Cardiac septum (tissue), 1 donor: ENCODE measurements at places on chromosomes 4 and X. TPM values are rescaled to one million over a fixed set of nuclear protein-coding genes. Genes with fewer than 3 reads are reported as not detected.

Gene MAGIX
- total RNA-seq = 3.4 TPM

Gene HNRNPDL
- total RNA-seq = 154 TPM

Gene GPRIN3
- 7.3 TPM for total RNA-seq

DNA sequence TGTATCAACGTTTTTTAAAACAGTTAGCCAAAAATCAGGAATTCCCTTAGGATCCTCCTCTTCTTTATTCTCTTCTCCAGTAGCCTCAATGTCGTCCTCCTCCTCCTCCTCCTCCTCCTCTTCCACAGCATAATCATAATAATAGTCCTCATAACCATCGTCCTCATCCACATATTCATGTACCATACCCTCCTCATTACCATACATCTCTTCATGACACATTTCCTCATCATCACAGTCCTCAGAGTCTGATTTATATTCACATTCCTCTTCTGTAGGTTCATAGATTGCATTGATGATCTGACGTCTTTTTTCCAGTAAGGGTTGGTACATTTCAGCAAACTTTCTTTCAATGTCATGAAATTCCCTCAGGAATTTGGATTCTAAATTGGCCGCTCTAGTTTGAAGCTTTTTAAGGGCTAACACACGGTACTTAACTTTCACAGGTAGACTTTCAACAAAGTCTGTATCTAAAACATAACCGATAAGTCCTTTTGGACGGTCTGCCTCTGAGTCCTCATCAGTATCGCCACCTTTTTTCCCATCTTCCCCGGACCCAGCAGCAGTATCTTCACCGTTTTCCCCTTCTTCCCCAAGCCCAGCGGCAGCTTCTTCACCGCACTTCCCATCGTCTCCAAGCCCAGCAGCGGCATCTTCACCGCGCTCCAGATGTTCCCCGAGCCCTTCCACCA lies 771 bp downstream of the NAP1L2 start:
- DNase-seq = no peak

DNA sequence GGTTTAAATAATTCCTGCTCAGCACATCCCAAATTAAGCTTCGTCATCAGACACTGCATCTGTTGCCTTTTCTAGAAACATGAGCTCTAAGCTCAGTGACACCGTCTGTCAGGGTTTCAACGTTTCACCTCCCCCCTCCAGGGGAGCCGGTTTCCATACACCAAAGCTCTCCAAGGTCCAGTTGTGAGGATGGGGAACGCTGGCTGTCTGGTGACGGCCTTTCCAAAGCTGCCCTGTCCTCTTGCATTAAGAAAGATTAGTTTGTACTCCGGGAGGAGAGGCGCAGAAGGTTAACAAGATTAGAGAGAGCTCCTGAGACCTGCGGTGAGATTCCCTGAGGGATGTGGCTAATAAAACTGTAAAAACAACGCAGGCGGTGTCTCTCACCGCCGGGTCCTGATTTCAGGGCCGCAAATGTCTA lies 43.2 kb downstream of the ASMT start:
- DNase-seq = no peak

GRCh38 chr4:157052429-157053040 lies 23.4 kb upstream of the GLRB start:
- no peak for DNase-seq

GRCh38 chr4:117134386-117134785 lies 49.0 kb upstream of the TRAM1L1 start:
- DNase-seq = no peak

GRCh38 chr4:27245216-27245615 lies 384.6 kb downstream of the STIM2 start:
- no peak for DNase-seq

DNA sequence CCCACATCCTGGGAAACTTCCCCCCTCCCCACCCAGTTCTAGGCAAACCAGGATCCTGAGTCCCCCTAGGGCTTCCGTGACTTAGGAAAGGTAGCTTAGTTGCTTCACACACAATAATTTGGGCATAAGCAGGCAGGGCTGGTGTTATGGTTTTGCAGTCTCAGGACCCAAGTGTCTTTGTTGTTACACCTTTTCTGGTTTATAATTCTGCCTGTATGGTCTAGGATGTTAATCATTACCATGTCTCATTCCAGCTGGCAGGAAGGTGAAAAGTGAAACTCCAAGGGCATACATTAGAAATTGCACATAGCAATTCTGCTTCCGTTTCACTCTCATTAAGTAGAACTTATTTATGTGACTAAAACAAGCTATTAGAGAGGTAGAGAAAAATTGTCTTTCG lies 16.8 kb downstream of the UGT8 start:
- no peak for DNase-seq
